ENCODE measurements at places on chromosomes 6 and 20. TPM values are rescaled to one million over a fixed set of nuclear protein-coding genes. Genes with fewer than 3 reads are reported as not detected.

- DNase-seq, result no peak
These were observed 41.1 kb upstream of the PTGIS start for GRCh38 chr20:49608752-49609670.

DNA sequence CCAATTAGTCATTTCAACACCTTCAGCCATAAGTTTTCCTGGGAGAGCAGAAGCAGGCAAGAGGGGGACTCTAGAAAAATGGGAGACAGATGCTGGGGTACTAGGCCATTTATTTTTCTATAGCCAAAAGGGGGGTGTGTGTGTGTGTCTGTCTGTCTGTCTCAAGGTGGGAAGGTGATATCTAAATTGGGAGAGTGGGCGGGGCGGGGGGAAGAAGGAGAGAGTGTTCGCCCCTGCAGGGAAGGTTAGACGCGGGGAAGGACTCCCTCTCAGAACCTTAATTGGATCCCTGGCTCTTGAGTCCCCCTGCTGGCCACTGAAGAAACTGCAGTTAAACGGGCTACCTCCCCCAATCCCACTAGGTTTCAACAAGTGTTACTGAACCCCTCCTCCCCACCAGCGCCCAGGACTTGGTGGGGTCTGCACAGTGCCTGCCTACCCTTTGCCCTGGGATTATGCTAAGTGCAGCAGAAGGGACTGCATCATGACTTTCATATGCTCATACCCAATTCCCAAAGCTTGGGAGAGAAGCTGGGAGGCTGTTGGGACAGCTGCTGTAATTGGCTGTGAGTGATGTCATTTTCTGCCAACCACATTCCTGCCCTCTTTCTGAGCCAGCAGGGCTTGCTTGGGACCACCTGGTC, 45.8 kb downstream of the FOXP4 start:
- DNase-seq, result peak; percentile 82

- DNase-seq, result no peak
These were observed 132.6 kb downstream of the ZMYND8 start for GRCh38 chr20:47223896-47224295.

- no peak for DNase-seq
These were observed 50.1 kb downstream of the FOXC1 start for GRCh38 chr6:1659816-1660215.

DNA sequence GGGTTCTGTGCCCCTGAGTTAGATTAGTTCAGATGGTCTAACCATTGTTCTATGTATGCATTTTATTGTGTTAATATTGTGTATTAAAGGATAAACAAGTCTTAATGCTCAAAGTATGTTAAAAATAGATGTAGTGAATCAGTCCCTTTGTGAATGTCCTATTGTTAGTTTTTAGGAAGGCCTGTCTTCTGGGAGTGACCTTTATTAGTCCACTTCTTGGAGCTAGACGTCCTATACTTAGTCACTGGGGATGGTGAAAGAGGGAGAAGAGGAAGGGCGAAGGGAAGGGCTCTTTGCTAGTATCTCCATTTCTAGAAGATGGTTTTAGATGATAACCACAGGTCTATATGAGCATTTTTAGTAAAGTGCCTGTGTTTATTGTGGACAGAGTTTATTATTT, 12.3 kb upstream of the HMGN4 start:
- no peak for DNase-seq

The GJA10 gene
- total RNA-seq, result not detected

The RCAN2 gene
- 7.9 TPM for total RNA-seq

The IP6K3 gene
- 0.19 TPM for total RNA-seq

The C20orf202 gene
- 0.28 TPM for total RNA-seq

The HTR1E gene
- not detected for total RNA-seq

Measured in omental fat pad (tissue), 4 donors.